Left lung (tissue), 14 donors: ENCODE measurements at places on chromosomes 4 and X. TPM values are rescaled to one million over a fixed set of nuclear protein-coding genes. Genes with fewer than 3 reads are reported as not detected.

DNA sequence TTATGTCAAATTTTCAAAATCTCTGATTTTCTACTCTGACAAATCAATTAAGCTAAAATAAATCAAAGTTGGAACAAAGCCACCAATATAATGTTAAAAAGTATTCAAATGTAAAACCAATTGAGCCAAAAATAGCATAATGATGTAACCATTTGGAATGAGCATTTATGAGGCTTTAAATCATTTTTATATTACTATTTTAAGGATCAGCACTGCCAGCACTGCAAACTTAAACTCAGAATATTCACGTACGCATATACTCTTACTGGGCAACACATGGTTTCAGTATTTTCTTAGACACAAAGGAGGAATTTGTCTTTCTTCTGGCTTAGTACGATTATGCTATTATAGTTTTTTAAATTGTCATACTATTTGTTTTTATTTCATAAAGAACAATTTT is 52.2 kb downstream of the AFAP1 start:
- no peaks in the 10 kb centered on the region for H3K36me3 ChIP-seq
- H3K4me3 ChIP-seq = no peak overlapping the region
- H3K27me3 ChIP-seq = no peaks in the 10 kb centered on the region
- no peaks in the 10 kb centered on the region for H3K4me1 ChIP-seq

DNA sequence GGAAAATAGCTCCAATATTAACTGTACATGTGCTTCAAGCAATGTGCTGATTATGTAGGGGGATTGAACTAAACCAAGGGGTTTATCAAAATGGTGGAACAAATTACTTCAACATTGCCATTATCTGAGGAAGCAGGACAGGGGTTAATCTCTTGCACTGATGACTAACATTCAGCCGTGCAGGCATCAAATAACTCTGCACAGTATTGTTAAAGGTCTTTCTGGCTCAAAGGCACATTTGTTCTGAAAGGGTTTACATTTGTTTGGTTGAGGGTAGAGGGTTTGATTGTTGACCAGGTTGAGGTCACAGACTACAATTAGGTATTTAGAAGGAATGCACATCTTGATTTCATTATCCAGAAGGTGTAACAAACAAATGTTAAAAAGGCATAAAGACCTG is 32.2 kb upstream of the CCSER1 start:
- H3K27me3 ChIP-seq = no peaks in the 10 kb centered on the region
- no peaks in the 10 kb centered on the region for H3K4me1 ChIP-seq
- H3K36me3 ChIP-seq = no peaks in the 10 kb centered on the region
- no peak overlapping the region for H3K4me3 ChIP-seq
- H3K27ac ChIP-seq = no peak overlapping the region

- H3K4me3 ChIP-seq = no peak overlapping the region
- no peaks in the 10 kb centered on the region for H3K27me3 ChIP-seq
- no peak for DNase-seq
These were observed 67.7 kb downstream of the SLC4A4 start for GRCh38 chr4:71406459-71406963.

PRRG3 gene
- 2.1 TPM for total RNA-seq

NPFFR2 gene
- total RNA-seq = not detected

CCDC120 gene
- total RNA-seq = 11.9 TPM

NLRP2B gene
- total RNA-seq = not detected

KIAA1210 gene
- 0.06 TPM for total RNA-seq

PFKFB1 gene
- 0.47 TPM for total RNA-seq

GRCh38 chr4:122150931-122151330 is 1.2 kb upstream of the BLTP1 start:
- no peaks in the 10 kb centered on the region for H3K27me3 ChIP-seq
- H3K27ac ChIP-seq = peak overlapping the region; percentile 93
- no peak for DNase-seq
- H3K36me3 ChIP-seq = no peaks in the 10 kb centered on the region

PASD1 gene
- not detected for total RNA-seq

TLR10 gene
- 0.15 TPM for total RNA-seq

CLCN5 gene
- total RNA-seq = 19.5 TPM

P2RY4 gene
- 0.26 TPM for total RNA-seq

TMSB15A gene
- total RNA-seq = 4.1 TPM

ZNF711 gene
- total RNA-seq = 0.97 TPM

- no peaks in the 10 kb centered on the region for H3K27me3 ChIP-seq
- no peaks in the 10 kb centered on the region for H3K4me1 ChIP-seq
- no peak overlapping the region for H3K4me3 ChIP-seq
These were observed 68.4 kb downstream of the TBCK start for GRCh38 chr4:106247600-106247999.

DNA sequence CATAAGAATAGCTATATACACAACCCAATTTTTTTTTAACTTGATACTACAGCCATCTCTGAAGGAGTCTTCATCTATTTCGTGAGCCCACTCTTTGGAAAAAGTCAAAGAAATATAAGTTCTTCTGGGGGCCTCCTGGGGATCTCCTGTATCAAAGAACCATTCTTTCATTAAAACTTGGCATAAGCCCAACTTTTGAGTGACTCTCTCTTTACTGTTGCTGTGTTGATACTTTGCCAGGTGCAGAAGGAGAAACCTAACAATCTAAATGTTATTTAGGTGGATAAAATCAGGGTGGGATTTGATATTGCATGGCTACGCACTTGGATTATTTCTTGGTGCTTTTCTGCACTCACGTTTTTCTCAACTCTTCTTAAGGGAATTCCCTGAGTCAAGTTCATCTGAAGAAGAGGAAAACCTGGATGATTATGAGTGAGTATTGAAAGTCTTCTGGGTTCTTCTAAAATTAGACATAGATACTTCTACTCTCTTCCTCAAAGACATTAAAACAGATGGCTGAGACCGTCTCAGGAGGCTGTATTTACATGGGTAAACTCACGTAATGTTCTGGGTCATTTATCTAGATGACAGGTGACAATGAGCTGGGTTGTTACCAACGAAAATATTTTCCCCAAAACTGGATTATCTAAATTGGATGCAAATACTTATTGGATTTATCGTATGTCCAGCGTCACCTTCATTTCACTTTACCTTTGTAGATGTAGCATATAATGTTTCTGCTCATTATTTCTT is 25.2 kb downstream of the BMX start:
- H3K27ac ChIP-seq = no peak overlapping the region
- no peaks in the 10 kb centered on the region for H3K4me1 ChIP-seq
- DNase-seq = no peak
- no peak overlapping the region for H3K4me3 ChIP-seq
- no peaks in the 10 kb centered on the region for H3K27me3 ChIP-seq

PTCHD1 gene
- total RNA-seq = 0.81 TPM

GRCh38 chrX:12892716-12893115 is 13.7 kb upstream of the TLR8 start:
- H3K4me1 ChIP-seq = no peaks in the 10 kb centered on the region
- no peaks in the 10 kb centered on the region for H3K27me3 ChIP-seq
- H3K36me3 ChIP-seq = no peaks in the 10 kb centered on the region
- no peak overlapping the region for H3K4me3 ChIP-seq
- H3K27ac ChIP-seq = no peak overlapping the region

- no peaks in the 10 kb centered on the region for H3K36me3 ChIP-seq
- no peak for DNase-seq
- H3K27ac ChIP-seq = no peak overlapping the region
- no peak overlapping the region for H3K4me3 ChIP-seq
- no peaks in the 10 kb centered on the region for H3K4me1 ChIP-seq
These were observed 16.1 kb upstream of the SAT1 start for GRCh38 chrX:23766650-23767551.

DNA sequence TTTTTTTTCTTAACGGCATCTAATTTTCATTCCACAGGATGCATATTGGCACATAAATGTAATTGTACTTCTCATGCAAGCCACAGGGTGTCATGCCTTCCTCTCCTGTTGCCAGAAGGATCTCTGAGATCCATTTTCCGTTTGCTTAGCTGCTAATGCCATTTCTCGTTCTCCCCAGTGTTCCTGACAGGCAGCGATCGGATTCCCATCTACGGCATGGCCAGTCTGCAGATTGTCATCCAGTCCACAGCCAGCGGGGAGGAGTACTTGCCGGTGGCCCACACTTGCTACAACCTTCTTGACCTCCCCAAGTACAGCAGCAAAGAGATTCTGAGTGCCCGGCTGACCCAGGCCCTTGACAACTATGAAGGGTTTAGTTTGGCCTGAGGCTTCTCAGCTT is 8.9 kb upstream of the NAP1L5 start:
- H3K27ac ChIP-seq = no peak overlapping the region
- no peaks in the 10 kb centered on the region for H3K27me3 ChIP-seq
- H3K36me3 ChIP-seq = peaks cover 68% of the 10 kb centered on the region

GRCh38 chrX:107628662-107629539 is 591 bp downstream of the PRPS1 start:
- H3K27ac ChIP-seq = peak overlapping the region; percentile 72
- H3K36me3 ChIP-seq = no peaks in the 10 kb centered on the region
- no peak for DNase-seq
- peak overlapping the region; percentile 59 for H3K4me3 ChIP-seq
- H3K27me3 ChIP-seq = no peaks in the 10 kb centered on the region
- no peaks in the 10 kb centered on the region for H3K4me1 ChIP-seq

- H3K27ac ChIP-seq = no peak overlapping the region
- H3K4me3 ChIP-seq = no peak overlapping the region
- no peak for DNase-seq
These were observed 173.6 kb downstream of the HHIP start for GRCh38 chr4:144819591-144819990.

DNA sequence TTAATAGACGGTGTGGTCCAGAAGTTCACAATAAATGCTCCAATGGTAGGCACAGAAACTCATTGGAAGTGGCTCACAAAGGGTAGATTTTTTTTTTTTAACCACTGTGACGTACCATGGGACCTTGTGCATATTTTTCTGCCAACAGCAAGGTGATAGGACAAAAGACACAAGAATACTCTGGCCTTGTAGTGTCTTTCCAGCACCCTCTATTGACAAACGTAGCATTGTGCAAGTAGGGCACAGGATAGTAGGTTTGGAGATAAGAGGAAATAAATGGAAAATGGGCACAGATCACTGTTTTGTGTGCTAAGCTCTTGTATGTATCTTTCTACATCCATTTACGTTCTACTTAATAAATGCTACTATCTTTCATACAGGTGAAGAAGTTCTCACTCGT is 2054.9 kb downstream of the PCDH7 start:
- H3K27ac ChIP-seq = no peak overlapping the region
- no peaks in the 10 kb centered on the region for H3K27me3 ChIP-seq
- no peak for DNase-seq
- no peaks in the 10 kb centered on the region for H3K4me1 ChIP-seq
- no peaks in the 10 kb centered on the region for H3K36me3 ChIP-seq
- no peak overlapping the region for H3K4me3 ChIP-seq

PLP1 gene
- 0.08 TPM for total RNA-seq

SLBP gene
- 39.1 TPM for total RNA-seq

GRCh38 chr4:165783626-165784025 is 89.4 kb upstream of the TLL1 start:
- H3K4me3 ChIP-seq = no peak overlapping the region
- H3K4me1 ChIP-seq = no peaks in the 10 kb centered on the region
- no peaks in the 10 kb centered on the region for H3K36me3 ChIP-seq
- no peak for DNase-seq

NUP62CL gene
- total RNA-seq = 1.1 TPM

- no peak overlapping the region for H3K4me3 ChIP-seq
- H3K27me3 ChIP-seq = no peaks in the 10 kb centered on the region
These were observed 236.5 kb downstream of the PARM1 start for GRCh38 chr4:75169427-75169826.

GRCh38 chr4:142036795-142037583 is 400.6 kb downstream of the IL15 start:
- no peaks in the 10 kb centered on the region for H3K27me3 ChIP-seq
- H3K27ac ChIP-seq = no peak overlapping the region
- H3K36me3 ChIP-seq = no peaks in the 10 kb centered on the region
- no peak for DNase-seq
- H3K4me1 ChIP-seq = no peaks in the 10 kb centered on the region
- H3K4me3 ChIP-seq = no peak overlapping the region

- no peak for DNase-seq
- no peaks in the 10 kb centered on the region for H3K4me1 ChIP-seq
- H3K27me3 ChIP-seq = peaks cover 4% of the 10 kb centered on the region
- H3K36me3 ChIP-seq = no peaks in the 10 kb centered on the region
- H3K4me3 ChIP-seq = no peak overlapping the region
- H3K27ac ChIP-seq = no peak overlapping the region
These were observed 103.7 kb downstream of the ATXN3L start for GRCh38 chrX:13216139-13216538.

DNA sequence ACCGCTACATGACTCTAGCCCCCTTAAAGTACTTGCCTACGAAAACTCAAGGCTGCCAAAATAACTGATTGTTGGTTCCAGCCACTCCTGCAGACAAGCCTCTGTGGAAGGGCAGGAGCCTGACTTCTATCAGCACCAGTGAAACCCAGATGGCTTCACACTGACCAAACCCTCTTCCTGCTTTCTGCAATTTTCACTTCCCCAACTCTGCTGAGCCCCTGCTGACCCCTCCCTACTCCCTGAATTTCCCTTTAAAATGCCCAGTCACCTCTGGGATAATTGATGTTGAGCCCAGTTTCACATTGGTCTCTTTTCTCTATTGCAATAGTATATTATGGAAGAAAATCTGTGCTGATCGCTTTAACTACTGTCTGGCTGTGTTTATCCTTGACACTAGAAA is 61.6 kb upstream of the STS start:
- H3K27ac ChIP-seq = no peak overlapping the region
- peaks cover 24% of the 10 kb centered on the region for H3K4me1 ChIP-seq
- no peak overlapping the region for H3K4me3 ChIP-seq
- DNase-seq = no peak
- H3K27me3 ChIP-seq = no peaks in the 10 kb centered on the region

GRCh38 chr4:70880739-70881138 is 21.4 kb upstream of the MOB1B start:
- H3K4me1 ChIP-seq = no peaks in the 10 kb centered on the region
- no peak for DNase-seq
- no peaks in the 10 kb centered on the region for H3K36me3 ChIP-seq
- no peak overlapping the region for H3K4me3 ChIP-seq

BTC gene
- total RNA-seq = 7.3 TPM

PSAPL1 gene
- total RNA-seq = 0.08 TPM

DNA sequence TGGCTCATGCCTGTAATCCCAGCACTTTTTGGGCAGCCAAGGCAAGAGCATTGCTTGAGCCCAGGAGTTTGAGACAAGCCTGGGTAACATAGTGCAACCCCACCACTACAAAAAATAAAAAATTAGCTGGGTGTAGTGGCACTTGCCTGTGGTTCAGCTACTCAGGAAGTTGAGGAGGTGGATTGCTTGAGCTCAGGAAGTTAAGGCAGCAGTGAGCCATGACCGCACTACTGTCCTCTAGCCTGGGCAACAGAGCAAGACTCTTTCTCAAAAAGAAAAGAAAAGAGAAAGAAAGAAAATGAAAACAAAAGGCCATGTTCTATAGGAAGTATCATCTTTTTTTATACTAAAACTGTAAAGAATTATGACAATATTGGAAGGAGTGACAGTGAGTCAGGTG is 38.5 kb downstream of the NEK1 start:
- H3K36me3 ChIP-seq = no peaks in the 10 kb centered on the region
- no peak overlapping the region for H3K27ac ChIP-seq
- no peak for DNase-seq
- H3K27me3 ChIP-seq = no peaks in the 10 kb centered on the region
- H3K4me3 ChIP-seq = no peak overlapping the region
